ENCODE measurements at places on chromosomes 1 and 21.

GRCh38 chr1:111930356-111930755 lies 59.1 kb downstream of the KCND3 start:
- DNase-seq: no peak

DNA sequence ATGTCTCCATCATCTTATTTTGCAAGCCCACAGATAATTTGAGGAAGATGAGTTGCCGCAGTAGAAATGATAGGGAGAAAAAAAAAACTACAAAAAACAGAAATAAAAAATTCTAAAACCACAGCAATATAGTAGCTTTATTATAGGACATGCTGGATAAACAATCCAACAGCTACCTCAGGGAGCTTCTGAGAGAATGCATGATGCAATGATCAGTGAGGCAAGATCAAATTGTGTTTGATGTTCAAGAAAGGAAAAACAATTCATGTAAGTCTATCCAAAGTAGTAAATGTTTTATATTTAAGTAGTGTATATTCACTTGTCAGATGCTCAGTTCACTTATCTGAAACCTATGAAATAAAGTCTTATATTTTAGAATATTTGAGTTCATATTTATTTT lies 6.7 kb downstream of the CR1L start:
- no peak for DNase-seq

GRCh38 chr1:24300971-24301784 lies 18.0 kb upstream of the GRHL3 start:
- DNase-seq: no peak

GRCh38 chr1:52669696-52670095 lies 28.5 kb downstream of the COA7 start:
- DNase-seq: no peak

DNA sequence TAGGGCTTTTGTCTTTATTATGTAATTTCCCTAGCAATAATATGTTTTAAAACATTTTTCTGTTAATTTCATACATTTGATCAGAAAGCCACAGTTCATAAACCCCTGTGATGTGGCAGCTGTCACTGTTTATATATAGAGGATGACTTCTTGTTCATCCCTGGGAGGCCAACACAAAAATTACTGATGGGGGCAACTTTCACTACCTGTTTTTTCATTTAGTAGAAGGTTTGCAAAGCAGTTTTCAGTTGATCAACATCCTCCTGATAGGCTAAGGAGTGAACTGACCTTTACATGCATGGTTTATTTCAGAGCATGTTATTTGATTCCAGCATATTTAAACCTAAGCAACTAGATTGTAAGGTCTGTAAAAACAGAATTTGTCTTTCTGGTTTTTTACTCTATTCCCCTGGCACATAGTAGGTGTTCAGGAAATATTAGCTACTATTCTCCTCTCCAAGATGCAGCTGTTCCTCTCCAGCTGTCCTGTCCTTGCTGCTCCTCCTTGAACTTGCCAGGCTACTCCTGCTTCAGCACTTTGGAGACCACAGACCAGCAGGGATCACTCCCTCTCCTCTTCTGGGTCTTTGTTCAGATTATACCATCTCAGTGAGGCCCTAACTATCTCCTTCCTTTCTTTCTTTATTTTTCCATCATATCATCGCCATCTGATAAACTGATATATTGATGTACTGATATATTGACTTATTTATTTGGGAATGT lies 54.7 kb downstream of the ROR1 start:
- DNase-seq: no peak
